ENCODE measurements at places on chromosomes 1 and 21.

DNA sequence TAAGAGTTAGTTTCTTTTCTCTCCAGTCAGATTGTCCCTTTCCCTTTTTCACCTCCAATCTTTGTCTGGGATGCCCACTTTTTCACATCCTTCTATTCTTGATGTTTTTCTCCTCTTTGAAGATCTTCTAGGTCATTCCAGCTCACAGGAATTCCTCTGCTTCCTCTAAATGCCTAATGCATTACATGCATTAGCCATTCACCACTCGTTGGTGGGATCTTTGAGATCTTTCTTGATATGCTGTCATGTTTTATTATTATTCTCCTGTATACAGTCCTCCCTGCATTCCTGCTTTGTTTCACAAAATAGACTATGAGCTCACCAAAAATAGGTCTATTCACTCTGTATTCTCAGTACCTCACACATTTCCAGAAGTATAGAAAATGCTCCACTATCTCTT, 129.0 kb downstream of the LYPLAL1 start:
- DNase-seq, result no peak

DNA sequence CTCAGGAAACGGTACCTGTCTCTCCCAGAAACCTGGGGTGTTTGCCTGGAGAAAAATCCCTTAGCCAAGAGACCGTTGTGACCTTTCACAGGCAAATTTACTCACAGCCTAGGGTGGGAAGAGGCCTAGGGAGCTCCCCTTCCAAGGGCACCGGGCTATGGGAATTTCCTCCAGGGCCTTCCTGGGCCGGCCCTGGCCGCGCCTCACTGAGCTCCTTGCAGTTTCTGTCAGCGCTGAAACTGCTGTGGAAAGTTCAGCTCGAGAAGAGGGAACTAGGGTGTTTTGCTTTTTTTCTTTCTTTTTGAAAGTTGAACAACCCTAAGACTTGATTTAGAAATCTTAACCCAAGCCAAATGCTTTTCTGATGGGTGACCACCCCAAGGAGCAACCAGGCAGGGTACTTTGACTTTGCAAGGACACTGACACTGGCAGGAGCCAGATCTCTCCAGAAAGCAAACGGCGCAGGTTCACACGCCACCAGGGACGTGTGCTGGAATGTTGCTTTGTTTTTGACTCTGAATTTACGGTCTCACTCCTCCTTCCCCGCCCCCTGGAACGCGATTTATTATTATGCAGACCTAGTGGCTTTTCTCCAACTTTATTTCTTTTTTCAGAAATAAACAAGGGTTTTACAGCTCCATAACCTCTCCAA, 229.6 kb upstream of the JUN start:
- peak; percentile 41 for DNase-seq

DNA sequence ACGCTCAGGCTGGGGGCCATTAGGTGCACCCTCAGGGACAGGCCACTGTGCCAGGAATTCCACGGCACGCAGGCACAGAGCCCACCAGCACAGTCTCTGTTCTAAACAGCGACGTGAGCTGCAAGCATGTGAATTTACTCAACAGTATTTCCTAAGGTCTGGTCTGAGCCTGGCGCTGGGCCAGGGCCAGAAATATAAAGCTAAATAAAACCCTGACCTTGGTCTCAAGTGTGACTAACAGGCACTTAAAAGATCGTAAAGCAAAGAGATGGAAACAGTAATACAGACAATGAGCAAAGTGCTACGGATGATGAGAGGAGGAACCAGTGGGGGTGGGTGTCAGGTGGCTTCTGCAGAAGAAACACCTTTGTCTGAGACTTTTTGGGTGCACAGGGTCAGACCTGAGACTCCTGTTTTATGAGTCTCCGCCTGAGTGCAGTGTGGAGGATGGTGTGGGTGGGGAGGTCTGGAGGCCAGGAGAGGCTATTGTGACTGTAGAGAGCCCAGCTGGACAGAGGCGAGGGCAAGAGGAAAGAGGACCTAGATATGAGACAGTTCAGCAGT, 53.4 kb upstream of the EDN2 start:
- DNase-seq, result peak; percentile 83

- peak; percentile 78 for DNase-seq
Measured at GRCh38 chr1:66331658-66332547, 202.1 kb upstream of the SGIP1 start.

- no peak for DNase-seq
Measured at GRCh38 chr1:6212193-6212959, 6.5 kb downstream of the RNF207 start.

DNA sequence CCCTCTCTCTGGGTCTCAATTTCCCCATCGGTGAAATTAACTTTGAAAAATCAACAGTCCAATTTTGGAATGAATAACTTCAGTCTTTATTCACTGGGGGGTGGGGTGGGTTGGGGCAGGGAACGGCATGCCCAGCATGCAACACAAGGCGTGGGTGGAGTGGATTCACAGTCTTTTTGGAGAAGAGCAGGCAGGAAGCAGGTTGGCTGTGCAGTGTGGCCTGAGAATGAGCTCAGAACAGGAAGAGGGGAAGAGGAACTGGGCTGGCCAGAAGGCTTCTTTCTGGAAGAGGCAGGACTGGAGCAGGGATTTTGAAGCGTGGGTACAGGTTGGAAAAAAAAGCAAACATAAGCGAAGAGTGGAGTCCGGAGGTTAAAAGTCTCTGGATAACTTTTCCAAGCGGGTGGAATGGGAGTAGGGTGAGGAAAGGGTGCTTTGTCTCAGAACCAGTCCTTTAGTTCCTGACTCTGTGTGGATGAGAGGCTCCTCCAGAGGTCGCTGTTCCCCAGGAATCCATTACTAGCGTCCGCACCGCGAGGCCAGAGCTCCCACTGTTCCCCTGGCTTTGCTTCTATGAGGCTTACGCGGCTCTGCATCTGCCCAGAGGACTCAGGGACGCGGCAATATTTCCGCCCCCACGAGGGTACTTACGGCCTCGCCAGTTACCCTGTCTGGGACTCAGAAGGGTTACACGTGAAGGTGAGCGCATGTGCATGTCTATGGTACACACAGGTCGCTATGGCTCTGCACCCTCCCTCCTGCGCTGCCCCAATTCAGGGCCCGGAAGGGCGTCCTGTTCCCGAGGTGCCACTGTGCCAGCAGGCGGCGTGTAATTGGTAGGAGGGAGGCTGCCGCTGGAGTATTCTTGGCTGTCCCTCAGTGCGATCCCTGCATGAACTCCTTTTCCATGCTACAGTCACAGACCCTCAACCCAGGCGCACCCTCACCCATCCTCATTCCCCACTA, 5.5 kb upstream of the FOXD2 start:
- DNase-seq, result peak; percentile 82

DNA sequence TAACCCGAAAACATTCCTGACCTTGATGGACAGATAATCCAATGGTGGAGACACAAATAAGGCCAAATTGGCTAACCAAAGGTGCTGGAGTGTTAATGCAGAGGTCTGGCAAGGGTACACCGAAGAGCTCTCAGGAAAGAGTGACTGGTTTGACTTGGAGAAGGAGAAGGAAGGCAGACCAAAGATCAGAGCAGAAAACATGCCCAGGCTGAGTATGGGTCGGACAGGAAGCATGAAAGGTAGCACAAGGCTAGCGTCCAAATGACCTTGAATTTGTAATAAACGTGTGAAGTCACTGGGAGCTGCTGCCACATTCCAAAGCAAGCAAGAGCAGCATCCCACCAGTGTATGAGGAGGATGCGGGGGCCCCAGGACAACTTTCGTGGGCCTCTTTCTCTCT, 45.7 kb downstream of the APP start:
- DNase-seq, result no peak

- DNase-seq, result no peak
Measured at GRCh38 chr1:12648741-12649140, 4.9 kb downstream of the AADACL4 start.

DNA sequence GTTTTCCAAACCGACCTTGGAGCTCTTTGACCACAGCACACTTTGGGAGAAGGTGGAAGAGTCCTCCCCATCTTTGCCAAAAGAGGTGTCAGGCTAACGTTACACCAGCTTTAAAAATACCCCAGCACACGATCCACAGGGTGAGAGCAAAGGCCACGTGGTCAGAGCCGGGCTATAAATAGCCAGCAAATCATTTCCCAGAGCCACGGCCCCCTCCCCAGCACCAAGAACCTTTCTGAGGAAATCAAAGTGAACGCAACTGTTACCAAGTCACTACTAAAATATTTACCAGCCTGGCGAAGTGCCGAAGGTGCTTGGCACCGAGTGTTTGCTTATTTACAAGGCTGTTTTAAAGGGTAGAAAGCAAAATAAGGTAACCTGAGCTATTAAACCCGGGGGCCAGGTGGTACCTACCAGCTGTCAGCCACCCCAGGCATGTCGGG, 72.4 kb downstream of the CASZ1 start:
- peak; percentile 36 for DNase-seq

- DNase-seq, result no peak
Measured at GRCh38 chr1:93475681-93476080, 27.8 kb downstream of the FNBP1L start.

DNA sequence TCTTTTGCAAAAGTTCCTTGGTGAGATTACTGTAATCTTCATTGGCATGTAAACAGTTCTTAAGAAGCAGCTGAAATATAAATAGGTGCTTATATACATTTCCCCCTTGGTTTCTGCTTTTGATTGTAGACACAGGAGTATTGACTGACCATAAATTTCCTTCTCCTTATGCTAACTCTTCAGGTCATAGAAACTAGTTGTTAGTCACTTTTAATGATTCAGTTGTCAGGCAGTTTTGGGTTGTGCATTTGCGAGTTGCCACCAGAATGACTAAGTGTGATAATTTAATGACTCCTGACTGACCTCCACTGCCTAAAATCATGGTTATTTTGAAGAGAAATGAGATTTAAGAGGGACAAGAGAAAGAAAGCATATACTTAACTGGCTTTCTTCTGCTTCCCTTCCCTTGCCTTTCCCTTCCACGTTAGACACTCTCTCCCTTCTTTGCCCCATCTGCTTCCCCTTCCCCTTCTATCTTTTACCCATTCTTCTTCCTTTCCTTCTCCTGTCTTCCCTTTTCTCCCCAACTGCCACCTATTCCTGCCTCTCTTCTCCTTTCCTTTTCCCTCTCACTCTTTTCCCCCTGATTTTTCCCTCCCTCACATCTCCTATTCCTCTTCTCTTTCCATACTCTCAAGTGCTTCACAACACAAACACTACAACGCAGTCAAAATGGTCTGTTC, 12.3 kb downstream of the ZMPSTE24 start:
- peak; percentile 49 for DNase-seq

- no peak for DNase-seq
Measured at GRCh38 chr21:37168666-37169065, 95.6 kb downstream of the TTC3 start.

DNA sequence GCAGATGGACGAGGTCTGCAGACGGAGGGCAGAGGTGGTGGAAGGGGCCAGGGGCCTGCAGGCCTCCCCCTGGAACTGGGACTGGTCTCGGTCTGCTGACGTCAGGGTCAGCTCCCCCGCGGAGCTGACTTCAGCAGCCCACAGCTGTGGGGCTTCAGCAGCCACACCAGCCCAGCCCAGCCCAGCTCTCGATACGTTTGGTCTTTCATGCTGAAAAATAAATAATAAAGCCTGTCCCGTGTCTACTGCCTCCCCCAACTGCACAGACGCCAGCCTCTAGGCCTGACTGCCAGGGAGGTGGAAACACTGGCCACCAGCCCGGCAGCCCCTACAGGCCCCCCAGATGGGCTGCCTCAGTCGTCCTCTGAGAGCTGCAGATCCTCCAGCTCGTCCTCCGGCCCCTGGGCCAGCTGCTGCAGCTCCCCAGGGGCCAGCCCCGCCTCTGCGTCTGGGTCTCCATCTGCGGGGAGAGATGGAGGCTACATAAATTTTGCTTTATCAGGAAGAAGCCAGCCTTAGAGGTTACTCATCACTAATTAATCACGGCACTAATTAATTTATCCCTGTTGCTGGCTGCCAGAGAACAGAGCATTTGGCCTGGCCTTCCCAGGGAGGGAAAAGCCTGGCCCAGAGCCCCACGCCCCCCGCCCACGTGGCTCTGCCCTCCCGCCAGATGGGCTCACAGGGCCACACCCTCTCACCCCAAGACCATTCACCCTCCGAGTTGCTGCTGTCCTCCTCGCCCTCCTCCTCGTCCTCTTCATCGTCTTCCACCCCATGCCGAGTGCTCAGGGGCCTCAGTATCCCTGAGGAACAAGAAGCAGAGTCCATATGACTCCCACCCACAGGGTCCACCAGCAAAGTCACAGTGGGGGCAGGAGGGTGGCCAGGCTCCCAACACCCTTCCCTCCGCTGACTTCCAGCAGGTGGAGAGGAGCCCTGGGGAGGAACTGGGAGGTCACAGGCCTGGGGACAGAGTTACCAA, 14.4 kb downstream of the NOC2L start:
- peak; percentile 52 for DNase-seq

DNA sequence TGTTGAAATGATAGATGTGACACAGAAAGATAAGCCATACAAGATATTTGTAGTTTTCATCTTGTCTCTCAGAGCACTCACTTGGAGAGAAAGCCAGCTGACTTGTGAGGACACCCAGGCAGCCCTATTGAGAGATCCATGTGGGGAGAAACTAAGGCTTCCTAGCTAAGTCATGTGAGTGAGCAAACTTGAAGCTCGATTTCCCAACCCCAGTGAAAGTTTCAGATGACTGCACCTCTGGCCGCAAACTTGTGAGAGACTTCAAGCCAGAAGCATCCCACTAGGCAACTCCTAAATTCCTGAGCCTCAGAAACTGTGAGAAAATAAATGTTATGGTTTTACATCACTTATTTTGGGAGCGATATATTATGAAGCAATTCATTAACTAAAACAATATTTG, 832.3 kb downstream of the LTN1 start:
- DNase-seq, result peak; percentile 37

DNA sequence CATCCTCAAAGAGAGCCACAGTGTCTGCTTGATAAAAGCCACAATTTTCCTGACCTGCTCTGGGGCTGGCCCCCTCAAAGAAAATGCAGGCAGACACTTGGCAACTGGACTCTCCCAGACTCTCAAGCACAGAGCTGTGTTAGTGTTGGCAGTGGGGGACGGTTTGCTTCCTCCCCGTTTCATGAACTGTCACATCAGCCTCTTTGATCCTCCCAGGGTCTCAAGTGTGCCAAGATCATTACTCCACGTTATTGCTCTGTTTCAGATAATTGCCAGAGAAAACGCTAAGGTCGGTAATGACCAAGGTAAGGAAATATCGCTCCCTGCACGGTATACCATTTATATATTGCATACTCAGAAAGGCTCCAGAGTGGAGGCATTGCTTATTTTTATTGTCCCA, 138.8 kb downstream of the NTMT2 start:
- no peak for DNase-seq

DNA sequence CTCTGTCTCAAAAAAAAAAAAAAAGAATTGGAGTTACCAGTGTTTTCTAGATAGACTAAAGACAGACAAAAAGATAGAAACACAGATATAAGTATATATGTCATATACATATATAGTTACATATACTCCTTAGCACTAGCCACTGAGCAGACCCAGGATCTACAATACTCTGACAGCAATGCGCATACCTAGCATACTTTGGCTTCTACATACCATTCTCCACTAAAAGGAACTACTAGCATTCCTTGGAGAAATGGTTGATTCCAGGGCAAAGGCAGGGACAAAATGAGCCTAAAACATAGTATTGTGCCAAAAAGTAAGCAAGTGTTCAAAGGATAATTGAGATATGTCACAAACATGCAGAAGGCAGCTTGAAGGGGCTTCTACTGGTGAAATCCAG, 22.7 kb downstream of the SYNJ1 start:
- no peak for DNase-seq
